ENCODE measurements at places on chromosomes 7 and 10.

DNA sequence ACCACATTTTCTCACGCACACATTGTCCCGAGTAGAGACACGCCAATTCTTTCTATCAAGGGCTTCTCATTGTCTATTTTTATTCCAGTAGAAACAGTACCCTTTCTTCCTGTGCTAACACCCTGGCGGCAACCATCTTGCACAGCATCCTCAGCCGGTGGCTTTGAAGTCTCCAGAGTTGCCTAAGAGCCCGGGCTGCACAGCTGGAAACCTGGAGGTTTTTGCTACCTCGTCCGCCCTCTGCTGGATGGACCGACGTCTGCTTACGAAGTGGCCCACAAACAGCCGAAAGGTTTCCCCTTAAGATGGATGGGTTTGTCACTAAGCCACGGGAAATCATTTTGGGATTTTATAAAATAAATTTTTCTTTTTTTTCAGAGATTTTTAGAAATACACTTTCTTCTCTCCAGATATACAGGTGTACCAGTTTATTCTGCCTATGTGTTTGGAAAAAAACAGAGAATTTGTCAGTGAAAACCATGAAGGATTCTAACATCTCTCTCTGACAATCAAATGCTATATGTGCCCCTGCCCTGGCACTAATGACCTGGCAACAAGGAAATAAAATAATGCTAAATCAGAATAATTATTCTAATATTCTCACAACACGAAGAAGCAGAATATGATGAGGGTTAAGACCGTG is 81.8 kb upstream of the FAM204A start:
- peak; percentile 54 for DNase-seq

DNA sequence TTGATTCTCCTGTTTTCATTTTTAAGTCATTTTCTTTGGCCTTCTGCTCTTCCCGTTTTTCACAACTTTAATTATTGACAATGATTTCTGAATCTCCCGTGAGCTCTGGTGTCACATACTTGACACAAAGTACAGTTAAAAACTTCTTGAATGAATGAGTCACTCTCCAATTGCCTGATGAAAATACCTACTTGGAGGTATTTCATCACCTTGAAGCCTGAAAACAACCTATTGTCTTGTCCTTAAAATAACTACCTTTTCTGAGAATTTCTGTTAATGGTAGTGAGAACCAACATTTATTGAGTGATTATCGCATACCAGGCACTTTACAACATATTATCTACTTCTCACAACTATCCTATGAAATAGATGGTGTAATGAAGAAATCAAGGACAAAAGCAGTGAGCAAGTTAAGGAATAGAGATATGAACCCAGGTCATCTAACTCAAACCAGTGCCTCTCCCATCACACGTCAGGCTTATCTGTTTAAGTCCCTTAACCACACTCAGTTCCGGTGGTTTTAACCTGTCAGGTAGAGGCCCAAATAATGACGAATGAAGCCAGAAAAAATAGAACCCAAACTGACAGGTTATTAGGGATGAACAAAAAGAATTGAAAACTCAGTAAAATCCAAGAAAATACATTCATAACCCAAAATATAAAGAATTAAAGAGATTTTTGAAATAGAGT is 11.6 kb downstream of the BET1 start:
- DNase-seq: no peak

DNA sequence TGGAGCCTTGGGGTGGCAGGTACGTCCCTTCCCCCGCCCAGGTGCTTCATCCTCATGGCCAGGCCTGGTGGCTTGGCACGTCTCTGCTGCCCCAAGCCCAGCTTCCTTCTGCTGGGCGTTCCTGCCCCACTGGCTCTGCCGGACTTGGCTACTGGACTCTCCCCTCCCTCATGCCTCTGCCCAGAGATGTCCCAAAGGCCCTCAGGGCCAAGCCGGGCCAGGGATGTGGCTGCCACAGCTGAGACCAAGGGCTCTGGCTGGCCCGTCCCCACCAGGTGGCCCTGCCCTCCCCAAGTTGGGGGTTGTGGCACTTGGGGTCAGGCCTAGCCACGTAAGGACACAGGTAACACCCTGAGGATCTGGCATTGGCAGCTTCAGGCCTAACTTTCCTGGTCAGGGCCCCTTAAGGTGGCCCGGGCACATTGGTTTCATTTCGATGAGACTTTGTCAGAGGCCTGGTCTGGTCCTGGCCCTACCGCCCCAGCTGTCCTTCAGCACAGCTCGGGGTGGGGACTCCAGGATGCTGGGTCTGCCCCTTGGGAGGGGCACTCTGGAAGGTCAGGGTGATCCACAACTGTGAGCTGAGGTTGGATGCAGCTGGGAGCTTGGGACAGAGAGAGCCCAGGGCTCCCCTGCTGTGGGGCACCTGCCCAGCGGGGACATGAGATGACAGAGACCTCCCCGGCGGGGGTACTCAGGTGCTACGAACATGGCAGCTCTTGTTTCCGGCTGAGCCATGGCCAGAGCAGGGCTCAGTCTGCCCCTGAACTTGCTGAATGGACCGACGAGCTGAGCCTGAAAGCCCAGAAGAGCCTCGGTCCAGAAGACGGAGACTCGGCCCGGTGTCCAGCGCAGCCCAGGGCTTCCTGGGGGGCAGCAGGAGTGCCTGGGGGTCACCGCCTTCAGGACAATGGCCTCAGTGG is 2.9 kb downstream of the BHLHA15 start:
- DNase-seq: no peak

GRCh38 chr7:44261240-44261639 is 60.5 kb downstream of the YKT6 start:
- DNase-seq: no peak

DNA sequence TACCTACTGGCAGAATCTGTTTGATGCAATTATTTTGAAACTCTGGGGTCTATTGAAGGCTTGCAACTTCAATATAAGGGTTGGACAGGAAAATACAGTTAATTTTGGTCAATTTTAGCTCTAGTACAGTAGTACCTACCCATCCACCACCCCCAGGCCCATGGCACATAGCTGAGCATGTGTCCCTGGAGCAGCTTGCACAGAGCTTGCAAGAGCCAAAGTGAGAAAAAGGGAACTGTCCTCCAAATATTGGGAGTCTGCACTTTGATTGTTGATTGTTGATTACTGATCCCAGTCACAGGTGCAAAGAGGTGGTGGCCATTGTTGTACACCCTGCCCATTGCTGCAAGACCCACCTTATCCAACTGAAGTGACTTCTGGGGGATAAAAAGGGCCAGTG is 52.8 kb downstream of the DDC start:
- DNase-seq: no peak

All from NCI-H748 treated with DMSO at 0.1 percent for 48 hours (cell line).